ENCODE measurements at places on chromosomes 13 and 19. TPM values are rescaled to one million over a fixed set of nuclear protein-coding genes. Genes with fewer than 3 reads are reported as not detected.

GRCh38 chr19:37933937-37934358 is 26.9 kb downstream of the SIPA1L3 start:
- no peaks in the 10 kb centered on the region for H3K27me3 ChIP-seq
- peaks cover 13% of the 10 kb centered on the region for H3K36me3 ChIP-seq
- H3K4me3 ChIP-seq: no peak overlapping the region
- H3K27ac ChIP-seq: no peak overlapping the region

Gene ZNF429
- total RNA-seq: 15.0 TPM

Gene ZNF419
- 11.9 TPM for total RNA-seq

DNA sequence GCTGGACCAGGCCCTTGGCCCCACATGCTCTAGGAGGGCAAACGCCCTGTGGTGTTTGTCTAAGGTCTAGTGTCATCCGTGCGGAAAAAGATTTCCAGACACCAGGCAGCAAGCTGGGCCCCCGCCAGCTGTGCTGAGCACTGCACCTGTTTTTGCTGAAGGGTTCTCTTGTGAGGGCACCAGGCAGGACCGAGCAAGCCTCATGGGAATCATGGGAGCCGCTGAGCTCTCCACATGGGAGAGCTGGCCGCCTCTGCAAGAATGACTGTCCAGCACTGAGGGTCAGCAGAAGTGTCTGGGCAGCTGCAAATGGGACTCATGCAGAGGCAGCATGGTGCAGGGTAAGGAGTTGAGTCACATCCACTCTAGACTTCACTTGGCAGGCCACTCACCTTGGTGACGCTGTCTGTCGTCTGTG is 12.0 kb downstream of the B3GNT8 start:
- H3K4me3 ChIP-seq: no peak overlapping the region
- H3K4me1 ChIP-seq: no peaks in the 10 kb centered on the region
- H3K27ac ChIP-seq: no peak overlapping the region
- peaks cover 9% of the 10 kb centered on the region for H3K36me3 ChIP-seq

DNA sequence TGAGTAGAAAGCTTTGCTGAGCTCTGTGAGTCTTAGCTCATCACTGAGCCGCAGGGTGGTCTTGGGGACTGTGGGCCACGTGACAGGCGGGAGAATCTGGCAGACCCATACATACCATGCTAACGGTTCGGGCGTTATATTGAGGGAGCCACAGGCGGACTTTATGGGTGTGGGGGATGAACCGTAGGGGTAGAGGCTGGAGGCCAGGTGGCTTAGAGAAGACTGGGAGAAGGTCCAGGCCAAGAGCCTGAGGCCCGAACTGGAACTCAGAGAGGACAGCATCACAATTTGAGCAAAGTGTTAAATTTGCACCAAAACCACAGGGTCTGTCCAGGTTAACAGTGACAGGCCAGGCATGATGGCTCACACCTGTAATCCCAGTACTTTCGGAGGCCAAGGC is 15.3 kb upstream of the ATF5 start:
- H3K4me3 ChIP-seq: no peak overlapping the region
- DNase-seq: no peak
- H3K36me3 ChIP-seq: peaks cover 42% of the 10 kb centered on the region
- no peaks in the 10 kb centered on the region for H3K4me1 ChIP-seq
- H3K27me3 ChIP-seq: no peaks in the 10 kb centered on the region
- no peak overlapping the region for H3K27ac ChIP-seq
